Hair follicular keratinocyte (primary cell): ENCODE measurements at places on chromosomes 2 and 18. TPM values are rescaled to one million over a fixed set of nuclear protein-coding genes. Genes with fewer than 3 reads are reported as not detected.

Gene AKAIN1
- total RNA-seq: not detected in 2 replicates

Gene VWA3B
- 0.08 and 0.16 TPM in 2 replicates for total RNA-seq

Gene SCN2A
- total RNA-seq: 0.23 and 0.42 TPM in 2 replicates

Gene CLEC4F
- total RNA-seq: not detected in 2 replicates

Gene AGFG1
- total RNA-seq: 77.5 and 89.8 TPM in 2 replicates

Gene VWC2L
- total RNA-seq: not detected in 2 replicates

Gene PROM2
- 5.9 and 7.9 TPM in 2 replicates for total RNA-seq

Gene ARL5A
- 34.0 and 38.2 TPM in 2 replicates for total RNA-seq

Gene MLPH
- 1.7 and 9.9 TPM in 2 replicates for total RNA-seq

Gene C2orf66
- not detected in 2 replicates for total RNA-seq

Gene TCF23
- total RNA-seq: 0.04 TPM in 1 of 2 replicates, not detected in the other

Gene CHRND
- not detected in 2 replicates for total RNA-seq

Gene TEKT4
- total RNA-seq: not detected in 2 replicates

Gene RAB11FIP5
- 32.2 and 41.5 TPM in 2 replicates for total RNA-seq

Gene ABCG5
- total RNA-seq: not detected in 2 replicates

Gene CXCR1
- 0.11 TPM in 1 of 2 replicates, not detected in the other for total RNA-seq

Gene FEV
- total RNA-seq: not detected in 2 replicates

Gene BOLL
- total RNA-seq: not detected in 2 replicates

Gene GALNT13
- under 0.01 TPM in 1 of 2 replicates, not detected in the other for total RNA-seq

Gene RSAD2
- not detected in 2 replicates for total RNA-seq

Gene SP140
- not detected in 2 replicates for total RNA-seq

Gene UPP2
- total RNA-seq: not detected in 2 replicates

Gene NT5C1B
- not detected in 2 replicates for total RNA-seq

Gene TMEM178A
- total RNA-seq: 0.31 and 0.80 TPM in 2 replicates

Gene C2orf80
- total RNA-seq: not detected in 2 replicates

Gene ZAP70
- not detected in 2 replicates for total RNA-seq

Gene FBXO36
- total RNA-seq: 3.7 and 4.1 TPM in 2 replicates

Gene SCYGR4
- not detected in 2 replicates for total RNA-seq

Gene AP1S3
- total RNA-seq: 16.3 and 19.0 TPM in 2 replicates

Gene CASP10
- 3.4 and 3.9 TPM in 2 replicates for total RNA-seq

Gene SLC19A3
- total RNA-seq: 0.08 and 6.6 TPM in 2 replicates

Gene RAB10
- 92.9 and 113 TPM in 2 replicates for total RNA-seq

Gene CNGA3
- not detected in 2 replicates for total RNA-seq

Gene TRIM43
- total RNA-seq: not detected in 2 replicates

Gene NDUFV2
- total RNA-seq: 166 and 177 TPM in 2 replicates

Gene GULP1
- 5.8 and 10.3 TPM in 2 replicates for total RNA-seq

Gene IL36B
- not detected in 2 replicates for total RNA-seq

Gene CD8B2
- total RNA-seq: not detected in 2 replicates

Gene NPAS2
- total RNA-seq: 12.9 and 40.1 TPM in 2 replicates

Gene SPATA3
- total RNA-seq: not detected in 2 replicates

Gene MAP3K19
- not detected in 2 replicates for total RNA-seq

Gene CNDP1
- not detected in 2 replicates for total RNA-seq

Gene ALLC
- total RNA-seq: not detected in 2 replicates

Gene PARD3B
- 0.23 and 0.42 TPM in 2 replicates for total RNA-seq

Gene APCDD1
- total RNA-seq: 1.6 and 4.6 TPM in 2 replicates

Gene STK39
- total RNA-seq: 21.2 and 22.6 TPM in 2 replicates

Gene LINC00305
- total RNA-seq: not detected in 2 replicates

Gene LHCGR
- total RNA-seq: not detected in 2 replicates

Gene DSC2
- 13.2 and 19.4 TPM in 2 replicates for total RNA-seq

Gene SPEG
- 13.8 and 30.5 TPM in 2 replicates for total RNA-seq

Gene C1GALT1C1L
- total RNA-seq: 0.08 TPM in 1 of 2 replicates, not detected in the other

Gene IHH
- total RNA-seq: not detected in 2 replicates

Gene STAMBP
- total RNA-seq: 64.4 and 81.2 TPM in 2 replicates

Gene CCDC74B
- total RNA-seq: 2.9 and 3.7 TPM in 2 replicates

Gene MGAT4A
- 0.16 and 0.53 TPM in 2 replicates for total RNA-seq

Gene RBFA
- total RNA-seq: 46.2 and 52.7 TPM in 2 replicates

Gene CD207
- not detected in 2 replicates for total RNA-seq

Gene ERFE
- 1.1 and 2.9 TPM in 2 replicates for total RNA-seq
